Stimulated activated CD8-positive, alpha-beta memory T cell treated with anti-CD3 and anti-CD28 coated beads, Interleukin-15, amount 100 ng/mL, for 24 hours (primary cell): ENCODE measurements at places on chromosomes 2 and 18.

- no peak for DNase-seq
Measured at GRCh38 chr2:124662946-124663644, 638.0 kb downstream of the CNTNAP5 start.

- no peak for DNase-seq
Measured at GRCh38 chr2:27875089-27875881, 14.9 kb downstream of the RBKS start.

DNA sequence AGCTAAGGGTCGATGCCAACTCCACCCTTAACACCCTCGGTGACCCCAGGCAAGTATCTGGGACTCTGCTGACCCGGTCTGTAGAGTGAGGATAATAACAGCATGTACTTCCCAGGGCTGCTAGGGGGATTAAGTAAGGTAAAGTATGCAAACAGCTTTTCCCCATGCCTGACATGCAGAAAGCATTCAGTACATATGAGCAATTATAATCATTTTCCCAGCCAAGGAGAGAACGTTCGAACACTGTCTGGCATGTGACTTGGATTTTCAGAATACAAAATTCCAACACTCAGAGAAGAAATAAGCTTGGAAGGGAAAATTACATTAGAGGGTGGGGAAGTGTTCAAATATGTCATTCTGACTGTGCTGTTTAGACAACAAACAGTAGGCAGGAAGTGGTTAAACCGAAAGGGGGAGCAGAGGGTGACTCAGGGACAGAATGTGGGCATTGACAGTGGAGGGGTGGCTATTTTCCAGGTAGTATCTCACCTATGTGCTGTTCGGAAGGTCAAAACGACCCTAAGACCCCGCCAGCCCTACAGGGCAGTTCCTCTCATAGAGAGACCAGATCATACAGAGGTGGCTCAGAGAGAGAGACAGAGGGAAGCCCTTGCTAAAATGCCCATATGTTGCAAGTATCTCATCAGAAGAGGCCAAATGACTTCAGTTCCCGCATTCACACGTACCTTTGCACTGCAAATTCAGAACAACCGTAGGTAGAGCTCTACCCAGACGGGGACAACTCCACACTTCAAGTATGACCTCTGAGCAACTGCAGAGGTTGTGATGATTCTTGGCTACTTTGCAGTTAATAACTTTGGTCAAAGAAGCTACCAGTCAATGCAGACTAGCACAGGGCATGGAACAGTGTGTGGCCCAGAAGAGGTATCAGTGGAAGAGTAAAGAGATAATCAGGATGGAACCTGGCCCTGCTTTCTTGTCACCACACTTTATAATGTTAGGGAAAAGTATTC lies 14.8 kb downstream of the ASPRV1 start:
- DNase-seq, result no peak

DNA sequence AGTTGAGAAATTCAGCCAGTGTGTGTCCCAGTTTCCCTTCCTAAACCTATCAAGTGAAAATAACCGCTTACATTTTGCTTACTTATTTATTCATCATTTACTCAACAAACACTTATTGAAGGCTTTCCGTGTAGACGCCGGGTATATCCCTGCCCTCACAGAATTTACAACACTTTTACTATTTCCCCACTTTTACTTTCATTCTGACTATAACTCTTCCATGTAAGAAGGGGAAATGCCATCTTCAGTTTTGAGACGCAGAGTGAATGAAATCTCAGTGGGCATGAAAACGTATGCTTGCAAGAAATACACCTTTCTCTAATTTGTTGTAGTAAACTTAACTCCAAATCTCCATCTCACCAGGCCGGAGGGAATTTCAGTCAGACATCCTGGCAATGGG lies 251.0 kb upstream of the CHAC2 start:
- DNase-seq, result no peak

DNA sequence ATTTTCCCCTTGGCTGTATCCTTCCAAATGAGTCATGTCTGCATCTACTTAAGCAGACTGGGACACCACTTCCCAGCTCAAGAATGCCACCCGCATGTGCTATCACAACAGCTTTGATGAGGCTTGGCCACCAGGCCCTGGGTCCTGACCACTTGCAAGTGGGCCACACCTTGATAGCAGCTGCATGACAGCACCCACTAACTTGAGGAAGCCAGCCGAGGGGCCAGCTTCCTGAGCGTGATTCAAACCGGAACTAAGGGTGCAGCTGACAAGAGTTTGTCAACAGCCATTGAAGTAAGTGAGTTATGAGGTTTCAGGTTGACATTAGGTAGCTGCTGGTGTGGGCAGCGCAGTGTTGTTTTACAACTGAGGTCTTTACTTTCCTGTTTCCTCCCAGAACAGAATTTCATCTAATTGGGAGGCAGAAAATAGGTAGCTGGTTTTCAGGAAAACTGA lies 54.4 kb downstream of the EPHA4 start:
- DNase-seq, result peak; percentile 32

- DNase-seq, result no peak
Measured at GRCh38 chr2:109645412-109646184, 31.4 kb downstream of the SOWAHC start.

- DNase-seq, result no peak
Measured at GRCh38 chr2:127045792-127046501, 61.0 kb downstream of the BIN1 start.

GRCh38 chr2:36805635-36806224 lies 109.2 kb downstream of the VIT start:
- no peak for DNase-seq

- no peak for DNase-seq
Measured at GRCh38 chr2:30243231-30243630, 11.9 kb downstream of the LBH start.

DNA sequence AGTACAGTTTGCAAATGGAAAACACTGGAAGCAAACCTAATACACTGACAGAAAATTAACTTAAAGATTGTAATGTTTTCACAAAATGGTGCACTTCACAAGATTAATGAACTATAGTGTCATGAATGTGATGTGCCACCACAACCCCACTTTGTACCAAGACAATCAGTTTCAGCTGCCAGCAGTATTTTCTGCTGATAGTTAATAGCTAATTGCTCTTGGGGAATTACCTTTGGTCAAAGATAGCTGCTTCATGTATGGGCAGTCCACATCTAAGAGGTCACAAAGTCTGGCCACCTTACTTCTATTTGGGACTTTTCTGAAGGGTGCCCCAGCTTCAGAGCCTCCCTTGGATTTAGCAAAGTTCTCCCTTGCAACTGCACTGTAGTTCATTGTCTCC lies 254.0 kb downstream of the CALCRL start:
- DNase-seq, result no peak

- DNase-seq, result no peak
Measured at GRCh38 chr2:173962583-173963110, 2.5 kb downstream of the SP3 start.

DNA sequence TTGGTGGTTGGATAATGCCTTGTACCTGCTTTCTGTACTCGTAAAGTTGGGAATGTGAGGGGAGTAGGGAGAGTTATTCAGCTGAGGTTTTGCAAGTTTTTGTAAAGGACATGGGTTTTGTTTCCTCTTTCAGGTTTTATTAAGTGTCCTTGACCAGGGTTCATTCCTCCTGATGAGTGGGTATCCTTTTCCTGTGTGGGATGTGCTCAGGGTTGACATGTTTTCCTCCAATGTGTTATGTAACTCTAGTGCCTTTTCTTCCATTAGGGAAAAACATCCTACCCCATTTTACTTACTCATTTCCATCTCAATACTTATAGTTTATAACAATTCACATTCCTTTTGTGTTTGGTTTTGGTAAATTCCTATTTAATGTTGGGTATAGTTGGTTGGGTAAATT lies 48.4 kb downstream of the OTX1 start:
- DNase-seq, result no peak

GRCh38 chr2:58922245-58922644 lies 681.1 kb upstream of the FANCL start:
- DNase-seq, result no peak

DNA sequence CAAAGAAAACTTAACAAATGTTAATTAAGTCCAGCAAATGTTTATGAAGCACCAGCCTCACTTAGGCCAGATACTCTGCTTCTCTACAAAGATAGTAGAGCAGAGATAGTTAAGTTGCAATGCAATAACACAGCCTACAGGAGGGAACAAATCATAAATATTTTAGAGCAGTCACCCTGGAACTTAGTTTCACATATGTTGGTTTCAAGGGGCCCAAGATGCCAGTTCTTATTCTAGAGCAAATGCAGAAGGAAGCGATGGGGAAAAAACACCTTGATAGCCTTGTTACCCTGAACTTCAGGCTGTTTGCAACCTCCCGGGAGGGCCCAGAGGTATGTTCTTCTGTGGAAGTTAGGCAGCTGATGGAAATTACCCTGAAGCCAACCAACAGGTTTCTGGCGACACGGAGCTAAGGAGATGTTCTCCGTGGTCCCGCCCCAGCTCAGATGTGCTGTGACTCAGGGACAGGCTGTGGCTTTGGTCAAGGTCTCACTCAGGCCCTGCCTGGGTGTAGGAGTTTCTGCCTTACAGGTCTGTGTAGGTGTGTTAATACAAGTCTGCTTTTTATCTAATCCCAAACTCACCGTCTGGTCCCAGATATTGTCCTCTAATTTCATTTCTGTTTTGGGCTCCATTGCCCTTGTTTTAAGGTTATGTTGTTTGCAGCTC lies 3.8 kb downstream of the CTIF start:
- DNase-seq, result no peak

GRCh38 chr2:22043784-22044183 lies 920.0 kb downstream of the TDRD15 start:
- no peak for DNase-seq

DNA sequence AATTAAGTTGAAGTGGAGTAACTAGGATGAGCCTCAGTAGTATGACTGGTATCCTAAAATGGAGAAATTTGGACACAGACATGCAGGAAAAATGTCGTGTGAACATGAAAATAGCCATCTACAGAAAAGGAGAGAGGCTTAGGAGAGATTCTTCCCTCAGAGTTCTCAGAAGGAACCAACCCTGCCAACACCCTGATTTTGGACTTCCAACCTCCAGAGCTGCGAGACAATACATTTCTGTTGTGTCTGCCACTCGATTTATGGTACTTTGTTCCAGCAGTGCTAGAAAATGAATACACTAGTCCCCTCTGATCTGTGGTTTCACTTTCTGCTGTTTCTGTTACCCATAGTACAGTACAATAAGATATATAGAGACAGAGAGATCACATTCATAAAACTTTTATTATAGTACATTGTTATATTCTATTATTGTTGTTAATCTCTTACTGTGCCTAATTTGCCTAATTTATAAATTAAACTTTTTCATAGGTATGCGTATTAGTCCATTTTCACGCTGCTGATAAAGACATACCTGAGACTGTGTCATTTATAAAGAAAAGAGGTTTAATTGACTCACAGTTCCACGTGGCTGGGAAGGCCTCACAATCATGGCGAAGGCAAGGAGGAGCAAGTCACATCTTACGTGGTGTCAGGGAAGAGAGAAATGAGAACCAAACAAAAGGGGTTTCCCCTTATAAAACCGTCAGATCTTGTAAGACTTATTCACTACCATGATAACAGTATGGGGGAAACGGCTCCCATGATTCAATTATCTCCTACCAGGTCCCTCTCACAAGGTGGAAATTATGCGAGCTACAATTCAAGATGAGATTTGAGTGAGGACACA lies 41.3 kb downstream of the PLEKHA3 start:
- no peak for DNase-seq

GRCh38 chr2:230717600-230717999 lies 5.0 kb downstream of the CAB39 start:
- no peak for DNase-seq

GRCh38 chr2:128157644-128158043 lies 66.6 kb downstream of the UGGT1 start:
- DNase-seq, result no peak

DNA sequence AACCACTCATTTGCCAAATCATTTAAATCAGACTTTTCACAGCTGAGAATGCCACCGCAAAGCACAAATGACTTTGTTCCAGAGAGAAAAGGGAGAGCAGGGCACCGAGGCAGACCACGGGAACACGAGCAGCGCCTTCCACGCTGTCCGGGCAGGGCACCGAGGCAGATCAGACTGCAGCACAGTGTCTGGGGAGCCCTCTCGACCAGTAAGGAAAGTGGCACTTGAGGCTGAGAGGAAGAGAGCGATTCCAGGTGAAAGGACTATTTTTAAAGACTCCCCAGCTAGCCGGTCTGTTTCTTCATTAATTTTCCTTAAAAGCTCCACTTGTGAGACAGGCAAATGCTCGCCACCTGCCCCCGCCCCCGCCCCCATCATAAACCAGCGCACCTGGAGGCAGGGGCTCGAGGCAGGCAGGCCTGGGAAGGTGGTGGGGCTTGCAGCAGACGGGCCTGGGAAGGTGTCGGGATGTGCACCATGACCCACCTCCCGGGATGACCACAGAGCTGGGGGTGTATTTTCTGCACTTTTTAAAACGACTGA lies 80.9 kb upstream of the CTDP1 start:
- DNase-seq, result no peak

DNA sequence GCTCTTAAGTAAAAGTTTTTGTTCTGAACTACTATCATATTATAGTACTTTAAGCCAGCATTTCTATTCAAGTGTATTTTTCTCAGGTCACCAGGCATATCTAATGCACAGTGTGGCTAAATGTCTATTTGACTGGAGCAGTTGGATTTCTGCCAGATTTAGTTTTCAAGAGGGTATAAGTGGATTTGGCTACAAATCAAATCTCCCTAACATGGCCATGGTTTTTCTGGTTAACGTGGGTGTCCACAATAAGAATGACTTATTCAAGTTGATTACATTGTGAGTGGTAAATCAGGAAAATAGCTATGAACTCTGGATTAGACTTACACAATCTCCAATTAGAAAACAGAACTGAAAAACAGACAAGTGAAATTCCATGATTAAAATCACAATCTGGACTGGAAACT lies 5.7 kb upstream of the CHN1 start:
- DNase-seq, result no peak

- no peak for DNase-seq
Measured at GRCh38 chr2:239271882-239272281, 128.9 kb downstream of the HDAC4 start.

GRCh38 chr2:119431976-119432850 lies 559 bp downstream of the TMEM37 start:
- DNase-seq, result no peak

GRCh38 chr2:174738841-174739240 lies 25.4 kb downstream of the CHRNA1 start:
- DNase-seq, result no peak

GRCh38 chr2:99066075-99066958 lies 75.2 kb upstream of the C2orf15 start:
- DNase-seq, result no peak

DNA sequence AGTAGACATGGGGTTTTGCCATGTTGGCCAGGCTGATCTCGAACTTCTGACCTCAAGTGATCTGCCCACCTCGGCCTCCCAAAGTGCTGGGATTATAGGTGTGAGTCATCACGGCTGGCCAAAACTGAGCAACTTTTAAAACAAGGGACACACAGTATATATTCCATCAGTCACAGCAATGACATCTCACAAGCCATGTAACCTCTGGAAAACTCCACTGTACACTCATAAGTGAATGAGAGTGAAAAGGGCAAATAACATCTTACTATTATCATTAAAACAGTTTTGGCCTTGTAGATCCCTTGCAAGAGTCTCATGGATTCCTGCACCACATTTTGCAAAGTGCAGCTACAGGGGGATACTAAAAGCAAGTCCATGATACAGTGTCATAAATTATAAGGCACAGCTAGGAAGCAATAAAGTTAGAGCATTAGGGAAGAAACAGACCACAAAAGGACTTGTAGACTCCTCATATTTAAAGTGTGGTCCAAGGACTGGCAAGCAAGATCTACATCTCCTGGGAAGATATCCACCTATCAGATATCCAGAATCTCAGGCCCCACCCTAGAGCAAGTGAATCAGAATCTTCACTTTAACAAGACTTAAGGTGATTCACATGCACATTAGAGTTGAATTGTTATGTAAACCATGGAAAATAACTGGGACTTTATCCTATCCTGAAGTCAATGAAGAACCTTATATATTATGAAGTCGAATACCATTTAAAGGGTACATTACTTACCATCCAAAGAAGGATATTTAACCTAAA lies 5.7 kb downstream of the SMC6 start:
- DNase-seq, result no peak
